ENCODE measurements at places on chromosomes 1 and 21.
A peak's percentile ranks its signal among the peaks of the same experiment; 100 is the strongest.

GRCh38 chr1:234968451-234968850, 160.2 kb downstream of the TOMM20 start:
- no peaks in the 10 kb centered on the region for H3K27me3 ChIP-seq
- H3K27ac ChIP-seq = peak overlapping the region; percentile 24
- peak; percentile 13 for DNase-seq
- no peak overlapping the region for H3K4me3 ChIP-seq
- no peaks in the 10 kb centered on the region for H3K36me3 ChIP-seq

GRCh38 chr1:81377406-81377805, 423.3 kb upstream of the ADGRL2 start:
- no peak overlapping the region for H3K4me3 ChIP-seq
- no peaks in the 10 kb centered on the region for H3K36me3 ChIP-seq
- no peak overlapping the region for H3K27ac ChIP-seq
- no peak for DNase-seq

DNA sequence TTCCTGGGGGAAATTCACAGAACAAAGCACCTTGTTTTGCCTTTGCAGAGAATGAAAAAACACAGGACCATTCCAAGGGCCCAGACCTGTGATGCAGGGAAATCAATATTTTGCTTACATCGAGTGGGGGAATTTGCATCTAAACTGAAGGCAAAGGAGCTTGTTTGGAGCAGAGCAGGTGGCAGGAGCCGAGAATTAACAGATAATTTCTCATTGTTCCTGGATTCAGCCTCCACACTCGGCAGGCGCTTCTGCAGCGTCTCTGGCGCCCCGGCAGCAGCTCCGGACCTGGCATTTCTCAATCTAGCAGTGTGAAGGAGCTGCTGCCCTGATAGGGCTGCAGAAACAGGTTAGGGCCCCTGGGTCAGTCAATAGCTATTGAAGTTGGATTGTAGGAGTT, 2.0 kb upstream of the SYT6 start:
- no peak for DNase-seq
- H3K4me1 ChIP-seq = peaks cover 31% of the 10 kb centered on the region
- H3K36me3 ChIP-seq = no peaks in the 10 kb centered on the region
- peaks cover 66% of the 10 kb centered on the region for H3K27me3 ChIP-seq

DNA sequence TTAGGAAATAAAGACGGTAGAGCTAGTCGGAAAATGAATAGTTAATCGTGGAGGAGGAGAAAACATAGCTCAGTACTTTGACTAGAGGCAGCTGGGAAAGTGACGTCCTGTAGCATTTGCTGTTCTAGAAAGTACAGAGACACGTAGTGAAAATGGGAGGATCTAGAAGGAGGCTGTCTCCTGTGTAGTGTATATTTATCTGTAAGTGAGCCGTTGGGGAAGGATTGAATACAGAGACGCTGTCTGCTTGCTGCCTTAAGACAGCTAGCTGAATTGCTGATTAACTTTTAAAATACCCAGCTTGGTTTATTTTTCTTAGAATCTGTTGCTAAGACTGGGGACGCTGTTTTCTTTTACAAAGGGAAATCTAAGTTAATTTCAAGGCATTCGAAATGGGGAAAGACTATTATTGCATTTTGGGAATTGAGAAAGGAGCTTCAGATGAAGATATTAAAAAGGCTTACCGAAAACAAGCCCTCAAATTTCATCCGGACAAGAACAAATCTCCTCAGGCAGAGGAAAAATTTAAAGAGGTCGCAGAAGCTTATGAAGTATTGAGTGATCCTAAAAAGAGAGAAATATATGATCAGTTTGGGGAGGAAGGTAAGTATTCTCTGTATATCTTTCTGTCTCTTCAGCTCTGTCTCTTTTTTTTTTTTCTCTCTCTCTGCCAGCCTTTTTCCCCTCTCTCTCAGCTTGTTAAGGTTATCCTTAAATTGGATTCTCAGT, at the start of gene DNAJB4:
Gene DNAJB4 (plus strand): TSS at position 221 of the 729 bp plus-strand sequence. CDS start 172 bp downstream, at position 393.
- peaks cover 5% of the 10 kb centered on the region for H3K4me1 ChIP-seq
- H3K27me3 ChIP-seq = no peaks in the 10 kb centered on the region
- peak within 1 kb of the TSS; percentile 41 for H3K4me3 ChIP-seq
- H3K36me3 ChIP-seq = no peaks in the 10 kb centered on the region

DNA sequence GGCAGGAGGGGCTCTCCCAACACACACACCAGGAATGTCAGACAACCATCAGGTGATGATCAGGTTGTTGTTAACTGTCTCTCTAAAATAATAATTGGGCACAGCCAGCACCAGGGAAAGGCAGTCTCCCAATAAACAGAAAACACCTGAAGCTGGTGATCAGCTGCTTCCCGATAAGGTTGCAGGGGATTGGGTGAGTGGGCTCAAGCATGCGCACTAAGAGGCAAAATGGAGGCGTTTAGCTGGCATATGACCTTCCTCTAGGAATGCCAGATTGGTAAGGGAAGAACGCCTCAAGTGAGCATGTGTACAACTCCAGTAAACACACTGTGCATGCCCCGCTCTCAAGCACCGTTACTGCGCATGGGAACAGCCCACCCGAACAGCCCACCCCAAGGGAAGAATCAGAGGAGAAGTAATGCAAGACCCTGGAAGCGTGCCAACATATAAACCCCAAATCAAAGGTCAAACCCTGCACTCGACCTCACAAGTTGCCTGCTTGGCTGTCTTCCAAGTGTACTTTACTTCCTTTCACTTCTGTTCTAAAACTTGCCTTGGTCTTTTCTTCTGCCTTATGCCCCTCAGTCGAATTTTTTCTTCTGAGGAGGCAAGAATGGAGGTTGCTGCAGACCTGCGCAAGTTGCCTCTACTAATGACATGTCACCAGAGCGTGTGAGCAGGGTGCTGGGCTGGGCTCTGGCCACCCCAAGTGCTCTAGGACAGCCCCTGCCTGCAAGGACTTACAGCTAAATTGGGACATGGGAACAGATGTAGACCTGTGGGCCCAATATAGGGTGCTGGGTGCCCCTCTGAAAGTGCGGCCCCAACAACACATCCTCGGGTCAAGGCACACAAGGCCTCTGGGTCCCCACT, 200.8 kb downstream of the RHOU start:
- H3K36me3 ChIP-seq = no peaks in the 10 kb centered on the region
- H3K27ac ChIP-seq = no peak overlapping the region
- no peak for DNase-seq
- no peaks in the 10 kb centered on the region for H3K27me3 ChIP-seq

DNA sequence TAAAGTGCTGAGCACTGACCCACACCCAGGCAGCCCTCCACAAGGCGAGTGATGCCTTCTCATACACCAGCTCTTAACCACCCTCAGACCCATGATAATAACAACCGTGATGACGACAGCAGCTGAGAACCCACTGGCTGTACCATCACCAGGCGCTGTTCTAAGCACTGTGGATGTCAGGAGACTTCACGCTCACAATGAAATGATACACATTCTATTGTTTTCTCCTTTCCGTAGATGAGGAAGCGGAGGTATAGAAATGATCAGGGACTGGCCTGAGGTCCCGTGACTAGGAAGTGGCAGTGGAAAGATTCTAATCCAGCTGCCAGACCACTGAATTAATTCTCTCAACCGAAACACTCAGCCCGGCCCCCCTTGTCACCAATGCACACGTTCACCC, 32.6 kb downstream of the SDC3 start:
- no peaks in the 10 kb centered on the region for H3K27me3 ChIP-seq
- no peaks in the 10 kb centered on the region for H3K36me3 ChIP-seq
- peaks cover 16% of the 10 kb centered on the region for H3K4me1 ChIP-seq
- H3K4me3 ChIP-seq = no peak overlapping the region
- DNase-seq = no peak
- no peak overlapping the region for H3K27ac ChIP-seq

GRCh38 chr1:203453016-203453415, 22.6 kb upstream of the PRELP start:
- H3K36me3 ChIP-seq = no peaks in the 10 kb centered on the region
- no peaks in the 10 kb centered on the region for H3K4me1 ChIP-seq
- peaks cover 28% of the 10 kb centered on the region for H3K27me3 ChIP-seq
- no peak overlapping the region for H3K4me3 ChIP-seq
- no peak for DNase-seq
- H3K27ac ChIP-seq = no peak overlapping the region

- peaks cover 18% of the 10 kb centered on the region for H3K27me3 ChIP-seq
- H3K4me3 ChIP-seq = no peak overlapping the region
- H3K36me3 ChIP-seq = no peaks in the 10 kb centered on the region
These were observed 1.2 kb downstream of the TNFRSF18 start for GRCh38 chr1:1204998-1205768.

GRCh38 chr21:42548687-42549406, 35.2 kb downstream of the SLC37A1 start:
- H3K27me3 ChIP-seq = no peaks in the 10 kb centered on the region
- H3K4me3 ChIP-seq = no peak overlapping the region
- no peak overlapping the region for H3K27ac ChIP-seq
- no peak for DNase-seq
- no peaks in the 10 kb centered on the region for H3K36me3 ChIP-seq
- H3K4me1 ChIP-seq = no peaks in the 10 kb centered on the region

DNA sequence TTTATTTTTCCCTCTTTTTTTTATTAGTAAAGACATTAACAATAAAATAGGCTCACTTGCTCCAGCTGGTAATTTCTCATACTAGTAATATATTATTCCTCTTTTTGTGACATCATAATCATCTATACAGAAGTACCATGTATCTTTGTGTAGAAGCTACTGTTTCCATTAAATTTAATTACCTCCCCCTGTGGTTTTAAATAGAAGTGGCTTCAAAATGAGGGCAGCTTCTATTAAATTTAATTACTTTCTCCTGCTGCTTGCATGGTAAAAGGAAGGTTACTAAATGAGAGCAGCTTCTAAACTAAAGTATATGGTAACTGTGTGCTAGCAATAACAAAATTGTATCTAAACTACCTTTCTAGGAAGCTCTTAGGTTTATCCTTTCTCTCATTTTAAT, 94.0 kb downstream of the DPYD start:
- no peaks in the 10 kb centered on the region for H3K4me1 ChIP-seq
- H3K27ac ChIP-seq = no peak overlapping the region
- DNase-seq = no peak
- H3K4me3 ChIP-seq = no peak overlapping the region

GRCh38 chr1:64080941-64081562, 122.4 kb upstream of the UBE2U start:
- no peaks in the 10 kb centered on the region for H3K27me3 ChIP-seq
- H3K36me3 ChIP-seq = no peaks in the 10 kb centered on the region
- H3K4me1 ChIP-seq = no peaks in the 10 kb centered on the region
- H3K4me3 ChIP-seq = no peak overlapping the region
- DNase-seq = no peak

GRCh38 chr1:228894442-228894989, 159.2 kb downstream of the RHOU start:
- H3K27ac ChIP-seq = no peak overlapping the region
- no peak overlapping the region for H3K4me3 ChIP-seq
- no peak for DNase-seq
- H3K36me3 ChIP-seq = no peaks in the 10 kb centered on the region

DNA sequence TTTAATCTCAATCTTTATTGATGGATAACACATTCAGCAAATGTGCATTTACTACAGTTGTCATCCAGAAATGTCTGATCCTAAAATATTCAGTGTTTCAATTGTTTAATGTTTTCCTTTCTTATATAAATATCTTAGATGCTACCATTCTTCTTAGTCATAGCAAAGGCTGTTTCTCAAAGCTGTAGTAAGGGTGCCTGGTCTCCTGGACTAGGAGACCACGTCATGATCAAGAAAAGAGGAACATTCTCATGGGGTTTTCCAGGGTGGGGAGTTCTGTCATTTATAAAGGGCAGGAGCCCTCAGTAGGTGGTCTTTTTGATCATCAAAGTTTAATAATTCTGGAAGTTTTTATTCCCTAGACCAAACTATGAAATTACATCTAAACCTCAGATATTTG, 292.8 kb downstream of the HMCN1 start:
- DNase-seq = no peak
- H3K36me3 ChIP-seq = no peaks in the 10 kb centered on the region
- H3K4me1 ChIP-seq = no peaks in the 10 kb centered on the region
- no peaks in the 10 kb centered on the region for H3K27me3 ChIP-seq
- no peak overlapping the region for H3K27ac ChIP-seq
- H3K4me3 ChIP-seq = no peak overlapping the region

DNA sequence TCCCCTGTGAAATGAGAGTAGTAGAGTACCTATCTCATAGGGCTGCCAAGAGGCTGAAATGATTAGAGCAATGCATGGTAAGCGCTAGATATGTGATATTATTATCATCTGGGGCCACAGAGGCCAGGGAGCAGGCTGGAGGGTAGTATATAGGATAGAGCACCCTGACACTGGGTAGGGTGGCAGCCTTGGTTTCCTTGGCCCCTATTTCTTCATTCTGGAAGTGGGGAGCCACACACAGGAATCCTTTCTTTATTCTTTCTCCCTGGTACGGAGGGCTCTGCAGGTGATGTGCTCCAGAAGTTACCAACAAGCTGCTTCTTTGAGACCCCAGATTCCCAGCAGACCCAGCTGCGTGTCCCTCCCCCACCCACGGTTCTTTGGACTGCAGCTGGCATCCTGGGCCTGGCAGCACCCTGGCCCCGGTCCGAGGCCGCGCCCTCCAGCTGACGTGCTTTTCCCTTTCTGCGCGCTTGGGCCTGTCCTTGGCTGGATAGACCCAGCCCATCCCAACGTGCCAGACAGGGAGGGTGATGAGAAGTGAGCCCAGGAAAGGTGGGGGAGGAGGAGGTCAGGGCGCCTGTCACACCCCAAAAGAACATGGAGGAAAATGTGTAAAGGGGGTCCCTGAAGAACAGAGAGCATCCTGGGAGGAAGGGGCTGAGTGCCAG, 18.2 kb downstream of the INAVA start:
- no peak overlapping the region for H3K27ac ChIP-seq
- no peak for DNase-seq
- no peaks in the 10 kb centered on the region for H3K36me3 ChIP-seq
- H3K4me1 ChIP-seq = no peaks in the 10 kb centered on the region
- no peak overlapping the region for H3K4me3 ChIP-seq

DNA sequence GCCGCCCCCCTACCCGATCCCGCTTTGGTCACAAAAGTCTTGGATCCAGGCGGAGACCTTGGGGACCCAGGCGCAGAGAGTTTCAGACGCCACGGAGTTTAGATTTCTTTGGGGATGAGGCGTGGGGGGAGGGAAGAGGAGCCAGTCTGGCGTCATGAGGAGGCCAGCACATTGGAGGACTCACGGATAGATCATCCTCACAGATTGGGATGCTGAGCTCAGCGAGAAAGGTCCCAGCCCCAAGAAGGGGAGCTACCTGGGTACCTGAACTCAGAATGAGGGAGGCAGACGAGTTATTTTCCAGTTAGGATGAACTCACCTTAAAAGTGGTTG, 393 bp downstream of the ELAPOR1 start:
- H3K4me1 ChIP-seq = peaks cover 31% of the 10 kb centered on the region
- DNase-seq = no peak
- peak overlapping the region; percentile 32 for H3K4me3 ChIP-seq
- no peak overlapping the region for H3K27ac ChIP-seq
- H3K27me3 ChIP-seq = peaks cover 11% of the 10 kb centered on the region

DNA sequence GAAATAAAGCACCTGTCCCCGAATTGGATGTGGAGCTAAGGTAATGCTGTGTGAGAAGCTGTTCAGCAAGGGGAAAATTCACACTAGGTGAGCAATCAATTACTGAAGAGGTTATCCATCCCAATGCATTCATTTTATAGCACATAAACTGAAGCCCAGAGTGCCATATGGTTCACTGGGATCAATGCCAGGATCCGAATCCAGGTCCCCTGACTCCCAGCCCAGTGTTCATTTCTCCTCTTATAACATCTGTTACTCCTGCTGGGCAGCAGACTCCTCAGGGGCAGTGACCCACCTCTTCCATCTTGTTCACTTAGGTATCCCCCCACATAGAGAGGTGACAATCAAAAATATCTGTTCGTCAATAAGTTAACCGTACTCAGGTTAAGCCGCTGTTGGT, 13.2 kb upstream of the SEC16B start:
- no peak overlapping the region for H3K27ac ChIP-seq
- no peaks in the 10 kb centered on the region for H3K4me1 ChIP-seq
- no peaks in the 10 kb centered on the region for H3K36me3 ChIP-seq
